ENCODE measurements at places on chromosomes 7 and 10.

DNA sequence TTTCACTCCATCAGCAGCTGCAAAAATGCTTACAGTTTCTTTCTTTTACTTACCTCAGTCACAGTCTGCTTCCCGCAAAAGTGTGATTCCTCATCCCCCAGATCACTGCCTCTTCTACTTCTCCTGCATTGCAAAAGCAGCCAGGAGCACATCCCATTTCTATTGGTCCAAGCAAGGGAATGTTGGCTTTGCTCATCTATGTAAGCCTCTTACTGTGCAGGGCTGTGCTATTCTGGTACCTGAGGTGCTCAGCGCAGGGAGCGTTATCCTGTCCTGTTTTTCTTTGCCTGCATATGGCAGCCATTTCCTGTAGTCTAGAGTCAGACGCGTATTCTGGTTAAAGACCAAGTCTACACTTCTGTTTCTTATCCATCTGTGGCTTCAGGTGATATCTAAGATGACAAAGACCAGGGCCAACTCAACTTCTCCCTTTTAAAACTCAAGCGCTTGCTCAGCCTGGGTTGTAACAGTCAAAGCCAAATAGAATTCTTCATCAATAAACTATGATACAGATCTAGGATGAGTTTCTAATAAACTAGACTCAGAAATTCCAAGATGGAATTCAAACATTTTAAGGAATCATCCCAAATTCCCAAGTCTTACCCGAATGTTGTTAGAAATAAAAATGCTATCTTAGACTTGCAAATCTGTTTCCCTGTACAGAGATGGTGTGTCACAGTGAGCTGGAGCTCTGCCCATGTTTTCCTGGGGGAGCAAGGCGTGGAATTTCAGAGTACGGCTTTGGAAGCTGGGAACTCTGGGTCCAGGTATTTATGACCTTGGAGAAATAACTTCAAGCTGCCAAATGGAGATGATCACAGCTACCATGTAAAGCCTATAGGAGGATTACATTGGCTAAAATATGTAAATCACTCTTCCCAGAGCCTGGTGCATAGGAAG, 6.1 kb upstream of the RBM17 start:
- no peak for DNase-seq

DNA sequence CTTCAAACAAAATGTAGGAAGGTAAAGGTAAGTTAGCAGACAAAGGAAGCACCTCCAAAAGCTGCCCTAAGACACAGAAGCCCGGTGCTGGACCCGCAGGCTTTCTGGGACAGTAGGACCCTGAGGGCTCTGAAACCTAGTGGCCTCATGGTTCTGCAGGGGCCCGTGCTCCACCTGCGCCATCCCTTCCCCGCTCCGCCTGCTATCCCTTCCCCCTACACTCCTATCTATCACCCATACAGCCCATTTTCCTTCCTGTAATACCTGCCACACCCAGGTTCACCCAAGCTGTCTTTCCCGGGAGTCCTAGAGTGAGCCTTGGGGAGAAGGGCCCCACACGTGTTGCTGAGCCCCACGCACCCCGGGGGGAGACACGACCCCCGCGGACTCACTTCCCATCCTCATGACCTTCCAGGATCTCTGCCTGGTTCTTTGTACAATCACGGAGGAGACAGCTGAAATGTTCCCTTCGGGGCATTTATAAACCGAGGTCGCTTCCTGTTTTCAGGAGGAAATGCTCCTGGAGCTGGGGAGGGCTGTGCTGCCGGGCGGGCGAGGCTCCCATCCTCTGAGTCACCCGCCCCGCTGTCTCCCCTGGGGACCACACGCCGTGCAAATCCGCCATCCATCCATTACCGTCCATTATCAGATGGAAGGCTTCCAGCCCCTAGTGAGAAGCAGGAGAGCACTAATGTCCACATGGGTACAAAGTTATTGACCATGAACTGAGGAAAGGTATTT, 251.7 kb upstream of the PITRM1 start:
- DNase-seq: no peak

DNA sequence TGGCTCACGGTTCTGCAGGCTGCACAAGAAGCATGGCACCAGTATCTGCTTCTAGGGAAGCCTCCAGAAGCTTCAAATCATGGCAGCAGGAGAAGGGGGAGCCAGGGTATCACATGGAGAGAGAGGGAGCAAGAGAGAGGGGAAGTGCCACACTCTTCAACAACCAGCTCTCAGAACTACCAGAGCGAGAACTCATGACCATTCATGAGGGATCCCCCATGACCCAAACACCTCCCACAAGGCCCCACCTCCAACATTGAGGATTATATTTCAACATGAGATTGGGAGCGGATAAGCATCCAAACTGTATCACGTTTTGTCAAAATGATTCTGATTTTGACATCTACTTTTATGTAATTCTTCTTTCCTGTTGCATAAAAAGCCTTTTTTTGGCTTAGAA, 38.5 kb downstream of the CREM start:
- no peak for DNase-seq

- DNase-seq: no peak
These were observed 19.1 kb downstream of the ATOH7 start for GRCh38 chr10:68212721-68213352.

GRCh38 chr7:18408461-18408860, 87.1 kb upstream of the HDAC9 start:
- no peak for DNase-seq

DNA sequence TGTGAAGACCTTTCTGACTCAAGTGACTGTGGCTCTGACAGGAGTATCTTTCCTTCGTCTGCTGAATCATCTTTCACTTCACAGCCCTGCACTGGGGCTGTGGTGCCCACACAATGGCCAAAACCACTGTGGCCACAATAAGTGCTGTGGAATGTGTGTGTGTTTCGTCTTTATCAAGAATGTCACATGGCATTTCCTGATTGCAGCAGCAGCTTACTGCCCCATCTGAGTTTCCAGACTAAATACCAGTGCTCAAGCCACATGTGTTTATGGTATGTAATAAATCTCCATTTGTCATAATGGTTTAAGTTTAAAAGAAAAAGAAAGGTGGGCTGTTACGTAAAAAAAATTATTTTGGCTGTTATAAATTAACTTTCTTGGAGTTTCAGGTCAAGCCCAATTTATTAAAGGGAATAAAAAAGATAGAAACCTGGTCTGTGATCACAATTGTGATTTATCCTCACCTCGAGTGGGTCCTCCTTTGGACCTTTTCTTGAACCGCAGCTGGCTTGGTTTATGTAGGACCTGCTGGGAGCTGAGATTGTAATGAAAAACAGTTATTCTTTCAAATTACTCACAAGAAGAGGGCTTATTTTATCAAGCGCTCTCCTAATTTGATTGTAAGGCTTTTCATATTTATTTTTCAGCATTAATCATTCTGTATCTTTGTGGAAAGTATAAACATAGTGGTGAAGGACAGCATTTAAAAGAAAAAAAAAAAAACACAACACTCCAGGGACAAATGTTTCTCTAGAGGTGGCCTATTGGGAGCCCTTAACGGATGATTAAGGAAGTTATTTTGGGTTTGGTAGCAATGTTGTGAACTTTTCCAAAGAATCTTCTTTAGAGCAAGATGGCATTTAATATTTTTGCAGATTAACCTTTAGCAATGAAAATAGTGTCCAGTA, 116.2 kb downstream of the LRMDA start:
- no peak for DNase-seq

DNA sequence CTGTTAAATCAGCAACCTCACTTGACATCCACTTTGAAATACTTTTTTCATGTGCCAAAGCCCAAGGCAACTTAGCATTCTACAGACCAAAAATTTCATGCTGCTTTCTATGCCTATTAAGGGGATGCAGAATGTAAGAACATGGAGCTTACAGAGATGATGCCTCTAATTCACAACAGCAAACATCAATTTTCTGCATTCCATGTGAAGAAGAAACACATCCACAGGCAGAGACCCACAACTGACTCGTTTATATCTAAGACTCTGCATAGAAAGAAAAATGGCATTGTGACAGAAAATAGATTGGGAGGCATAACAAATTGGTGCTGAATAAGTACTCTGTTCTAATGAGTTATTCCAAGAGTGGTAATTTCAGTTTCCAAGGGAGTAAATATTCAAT, 107.6 kb downstream of the SGMS1 start:
- DNase-seq: no peak

GRCh38 chr7:17661982-17662585, 278.2 kb downstream of the SNX13 start:
- no peak for DNase-seq

- no peak for DNase-seq
These were observed 41.7 kb downstream of the PPP1R3C start for GRCh38 chr10:91590904-91591796.

DNA sequence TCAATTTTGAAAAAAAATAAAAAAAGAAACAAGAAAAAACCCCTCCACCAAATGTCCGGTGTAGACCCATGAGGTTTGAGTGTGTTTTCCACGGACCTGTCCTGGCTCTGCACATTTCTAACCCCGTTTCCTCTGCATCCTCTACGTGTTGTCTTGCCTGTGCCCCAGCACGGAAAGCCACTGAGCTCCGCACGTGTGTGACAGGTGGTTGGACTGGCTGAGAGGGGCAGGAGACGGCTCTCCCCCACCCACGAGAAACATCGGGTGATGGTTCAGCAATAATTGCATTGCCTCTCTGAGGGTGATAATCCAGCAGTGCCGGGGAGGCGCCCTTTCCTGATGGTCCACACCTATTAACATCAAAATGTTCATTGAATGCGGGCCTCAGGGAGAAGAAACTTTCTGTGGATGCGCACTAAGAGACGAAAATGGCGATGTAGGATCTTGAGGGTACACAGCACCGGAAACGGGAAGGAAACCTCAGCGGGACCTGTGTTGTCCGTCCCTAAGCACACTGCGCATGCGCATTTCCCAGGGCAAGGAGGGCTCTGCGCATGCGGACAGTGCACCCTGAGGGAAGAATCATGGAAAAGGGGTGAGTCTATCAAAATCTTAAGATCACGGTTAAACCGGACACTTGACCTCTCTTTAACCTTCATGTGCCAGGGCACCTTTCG, 470.1 kb upstream of the ADARB2 start:
- no peak for DNase-seq

GRCh38 chr10:548238-548901, 141.1 kb downstream of the DIP2C start:
- DNase-seq: no peak

GRCh38 chr10:78178940-78179339, 145.3 kb downstream of the RPS24 start:
- no peak for DNase-seq

- no peak for DNase-seq
These were observed 54.3 kb upstream of the TNRC18 start for GRCh38 chr7:5477723-5478531.

GRCh38 chr7:24740871-24741270, 16.4 kb downstream of the GSDME start:
- no peak for DNase-seq

DNA sequence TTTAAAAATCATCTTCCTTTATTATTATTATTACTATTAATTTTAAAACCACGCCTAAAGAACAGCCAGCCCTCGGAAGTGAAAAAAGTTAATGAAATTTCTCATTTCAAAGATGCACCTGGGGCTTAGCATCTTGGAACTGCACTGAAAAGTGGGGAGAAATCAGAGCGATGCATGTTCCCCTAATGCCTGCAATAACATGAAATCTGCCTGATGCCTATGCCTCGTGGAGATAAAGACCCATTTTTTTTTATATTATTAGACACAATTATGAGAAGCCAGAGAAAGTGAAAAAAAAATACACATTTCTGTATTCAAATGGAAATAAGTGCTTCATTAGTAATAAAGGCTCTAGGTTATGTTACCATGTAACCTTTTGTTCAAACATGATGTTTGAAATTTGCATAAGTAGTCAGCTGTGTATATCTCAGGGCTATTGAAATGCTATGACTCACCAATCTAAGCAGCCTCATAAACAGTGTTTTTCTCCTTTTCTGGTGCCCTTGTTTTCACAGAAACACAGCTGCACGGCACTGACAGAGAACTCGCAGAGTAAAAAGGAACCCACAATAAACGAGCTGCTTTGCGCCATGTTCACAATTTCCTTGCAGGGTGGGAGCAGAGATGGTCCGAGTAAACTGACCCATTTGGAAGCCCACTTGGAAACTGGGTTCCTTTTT, 175.8 kb upstream of the PRKCQ start:
- DNase-seq: no peak

- DNase-seq: no peak
These were observed 207.3 kb downstream of the FAM107B start for GRCh38 chr10:14567421-14567820.

- DNase-seq: no peak
These were observed 119.8 kb upstream of the PCBD1 start for GRCh38 chr10:71008150-71008549.

DNA sequence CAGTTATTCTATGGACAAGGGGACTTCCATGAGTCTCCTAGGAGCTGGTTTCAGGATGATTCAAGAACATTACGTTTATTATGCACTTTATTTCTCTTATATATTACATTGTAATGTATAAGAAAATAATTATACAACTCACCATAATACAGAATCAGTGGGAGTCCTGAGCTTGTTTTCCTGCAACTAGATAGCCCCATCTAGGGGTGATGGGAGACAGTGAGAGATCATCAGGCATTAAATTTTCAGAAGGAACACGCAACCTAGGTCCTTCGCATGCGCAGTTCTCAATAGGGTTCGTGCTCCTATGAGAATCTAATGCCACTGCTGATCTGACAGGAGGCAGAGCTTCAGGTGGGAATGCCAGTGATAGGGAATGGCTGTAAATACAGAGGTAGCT, 137.9 kb downstream of the ANKRD30A start:
- DNase-seq: no peak

DNA sequence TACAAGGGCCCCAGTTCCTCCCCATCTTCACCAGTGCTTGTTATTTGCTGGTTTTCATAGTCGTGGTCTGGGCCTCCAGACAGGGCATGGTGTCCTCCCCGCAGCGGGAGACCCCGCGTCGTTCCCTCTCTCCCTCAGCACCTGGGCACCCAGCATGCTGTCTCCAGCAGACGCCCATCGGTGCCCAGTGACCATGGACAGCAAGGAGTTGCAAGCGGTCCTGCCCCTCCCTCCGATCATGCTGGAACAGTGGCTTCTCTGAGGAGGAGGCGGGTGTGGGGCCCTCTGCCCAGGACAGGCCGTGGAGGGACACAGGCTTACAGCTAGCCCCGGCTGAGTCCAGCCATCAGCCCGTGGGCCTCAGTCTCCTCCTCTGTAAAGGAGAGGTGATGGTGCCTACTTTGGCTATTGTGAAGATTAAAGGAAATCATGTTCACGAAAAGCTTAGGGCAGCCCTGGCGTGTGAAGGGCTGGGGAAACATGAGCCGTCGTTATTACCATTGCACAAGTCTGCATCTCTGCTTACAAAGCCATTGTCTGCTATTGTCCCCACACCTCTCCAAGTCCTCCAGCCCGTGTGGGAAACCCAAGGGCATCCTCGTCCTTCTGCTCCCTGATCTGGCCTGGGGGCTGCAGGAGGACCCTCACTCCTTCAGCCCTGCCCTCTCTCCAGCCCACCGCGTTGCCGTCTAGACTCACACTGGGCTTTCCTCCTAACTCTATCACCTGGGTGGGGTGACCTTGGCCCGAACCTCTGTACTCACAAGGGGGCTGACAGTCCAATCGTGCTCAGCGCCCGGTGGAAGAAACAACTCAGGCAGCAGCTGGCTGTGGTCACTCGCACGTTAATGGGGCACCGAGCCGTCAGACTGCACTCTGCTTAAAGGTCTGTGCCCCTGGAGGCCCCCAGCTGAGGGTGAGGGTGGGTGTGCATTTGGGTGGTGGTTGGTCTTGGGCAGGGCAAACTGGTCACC, 29.9 kb downstream of the EN2 start:
- DNase-seq: no peak

All from activated naive CD4-positive, alpha-beta T cell (primary cell).